ENCODE measurements at places on chromosomes 12 and 14.

- DNase-seq, result no peak
Observed at GRCh38 chr12:21264232-21264631, 70.5 kb downstream of the SLCO1A2 start.

GRCh38 chr14:90604356-90604755, 207.5 kb downstream of the CALM1 start:
- no peak for DNase-seq

- no peak for DNase-seq
Observed at GRCh38 chr14:89384023-89384422, 33.0 kb downstream of the FOXN3 start.

GRCh38 chr14:22838631-22839041, 2.3 kb downstream of the MMP14 start:
- DNase-seq, result no peak

GRCh38 chr14:40417777-40418401, 985.7 kb upstream of the FBXO33 start:
- DNase-seq, result no peak

DNA sequence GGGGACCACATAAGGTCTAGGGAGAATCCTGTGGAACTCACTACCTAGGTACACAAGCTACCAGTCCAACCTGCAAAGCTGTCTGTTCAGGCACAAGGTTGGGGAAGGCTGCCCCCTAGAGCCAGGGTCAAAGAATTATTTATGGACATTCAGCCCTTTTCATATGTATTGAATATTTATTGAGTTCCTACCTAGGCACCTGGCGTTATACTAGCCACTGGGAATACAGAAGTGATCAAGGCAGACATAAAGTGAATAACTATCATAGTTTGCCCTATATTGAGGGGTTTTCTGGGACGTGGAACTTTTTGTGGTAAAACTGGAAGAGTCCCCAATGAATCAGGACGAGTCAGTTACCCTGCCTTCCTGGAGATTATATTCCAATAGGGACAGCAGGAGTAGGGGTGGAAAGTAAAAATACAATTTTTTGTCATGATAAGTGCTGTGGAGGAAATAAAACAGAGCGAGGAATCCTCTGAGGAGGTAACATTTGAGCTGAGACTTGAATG, 5.8 kb upstream of the SLC48A1 start:
- DNase-seq, result peak; percentile 46

DNA sequence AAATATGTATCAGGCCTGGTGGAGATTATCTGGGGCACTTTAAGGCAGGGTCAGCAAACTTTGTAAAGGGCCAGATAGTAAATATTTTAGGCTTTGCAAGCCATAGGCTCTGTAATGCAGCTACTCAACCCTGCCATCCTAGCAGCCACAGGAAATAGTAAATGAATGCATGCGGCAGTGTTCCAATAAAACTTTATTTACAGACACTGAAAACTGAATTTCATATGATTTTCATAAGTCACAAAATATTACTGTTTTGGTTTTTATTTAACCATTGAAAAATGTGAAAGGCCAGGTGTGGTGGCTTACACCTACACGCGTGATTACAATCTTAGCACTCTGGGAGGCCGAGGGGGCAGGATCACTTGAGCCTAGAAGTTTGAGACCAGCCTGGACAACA, 3.2 kb upstream of the CAMKK2 start:
- DNase-seq, result no peak

DNA sequence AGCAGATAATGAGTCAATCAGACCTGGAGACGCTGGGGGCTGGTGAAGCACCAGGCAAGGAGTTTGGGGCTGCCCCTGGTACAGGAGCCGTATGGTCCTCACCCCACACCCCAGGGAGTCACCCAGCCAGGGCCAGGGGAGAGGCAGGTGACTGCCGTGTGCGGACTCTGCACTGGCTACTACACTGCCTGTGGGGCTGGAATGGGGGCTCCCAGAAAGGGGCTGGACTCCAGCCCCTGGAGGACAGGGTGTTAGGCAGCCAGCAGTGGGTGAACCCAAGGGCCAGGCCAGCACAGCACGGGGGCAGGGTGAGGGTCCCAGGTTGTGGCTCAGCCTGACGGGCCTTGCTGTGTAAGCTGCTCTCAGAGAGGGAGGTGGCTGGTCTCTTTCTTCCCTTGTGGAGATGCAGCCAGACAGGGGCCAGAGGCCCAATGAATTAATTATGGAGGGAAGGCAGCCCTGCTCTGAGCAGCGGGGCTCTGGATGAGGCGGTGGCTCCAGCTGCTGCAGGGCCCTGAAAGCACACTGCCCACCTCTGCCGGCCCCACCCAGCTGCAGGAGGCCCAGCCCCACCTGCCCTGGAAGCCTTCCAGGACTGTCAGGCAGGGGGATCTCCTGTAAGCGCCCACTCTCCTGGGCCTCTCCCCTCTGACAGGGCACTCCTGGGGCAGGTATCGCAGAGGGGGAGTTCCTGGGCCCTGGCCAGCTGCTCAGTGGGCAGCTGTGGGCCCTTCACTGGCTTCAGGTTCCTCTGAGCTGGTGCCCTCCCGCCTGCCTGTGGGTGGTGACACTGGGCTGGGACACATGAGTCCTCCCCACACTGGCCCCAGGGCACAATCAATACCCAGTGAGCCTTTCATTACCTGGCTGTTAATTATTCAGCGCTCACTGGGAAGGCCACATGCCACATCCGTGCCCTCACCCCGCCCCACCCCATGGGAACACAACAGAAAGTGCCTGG, 142.5 kb upstream of the C14orf180 start:
- no peak for DNase-seq

GRCh38 chr12:114316076-114316475, 89.9 kb downstream of the TBX5 start:
- DNase-seq, result no peak

DNA sequence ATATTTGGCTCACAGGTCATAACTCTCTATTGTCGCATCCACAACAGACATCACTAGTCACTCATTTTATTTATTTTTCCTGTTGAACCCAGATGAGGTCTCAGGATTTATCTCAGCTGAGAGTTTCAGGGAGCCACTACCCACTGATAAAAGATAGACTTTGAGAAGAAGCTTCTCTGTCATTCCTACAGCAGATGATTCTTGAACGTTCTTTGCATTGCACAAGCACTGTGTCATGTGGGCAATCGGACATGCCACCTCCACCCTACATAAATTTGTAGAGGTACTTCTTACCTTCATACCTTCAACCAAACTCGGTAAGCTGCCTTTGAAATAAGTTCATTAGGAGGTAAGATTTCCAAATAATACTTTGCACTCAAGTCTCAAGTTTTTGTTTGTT, 627.9 kb upstream of the TBX3 start:
- DNase-seq, result no peak

GRCh38 chr14:53996041-53996440, 39.4 kb upstream of the BMP4 start:
- DNase-seq, result no peak

GRCh38 chr14:23639891-23640523, 3.8 kb downstream of the DHRS2 start:
- DNase-seq, result no peak

DNA sequence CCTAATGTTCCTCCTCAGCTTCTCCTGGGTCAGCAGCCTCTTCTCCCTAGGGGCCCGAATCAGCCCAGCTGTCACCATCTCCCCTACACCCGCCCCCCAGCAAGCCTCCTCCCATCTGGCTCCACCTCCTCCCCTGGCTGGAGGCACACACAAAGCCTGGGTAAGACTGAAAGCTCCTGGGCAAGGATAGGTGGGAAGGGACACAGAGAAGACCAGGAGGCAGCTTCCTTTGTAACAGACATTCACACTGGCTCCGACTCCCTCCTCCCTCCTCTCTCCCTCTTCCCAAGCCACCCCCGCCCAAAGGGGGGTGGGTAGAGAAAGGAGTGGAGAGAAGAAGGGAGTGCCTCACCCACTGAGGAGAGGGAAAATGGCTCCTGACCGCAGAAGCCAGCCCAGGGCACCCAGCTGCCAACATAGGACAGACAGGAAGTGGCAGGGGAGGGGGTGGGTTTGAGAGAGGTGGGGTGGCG, 4.0 kb downstream of the CHD4 start:
- no peak for DNase-seq

DNA sequence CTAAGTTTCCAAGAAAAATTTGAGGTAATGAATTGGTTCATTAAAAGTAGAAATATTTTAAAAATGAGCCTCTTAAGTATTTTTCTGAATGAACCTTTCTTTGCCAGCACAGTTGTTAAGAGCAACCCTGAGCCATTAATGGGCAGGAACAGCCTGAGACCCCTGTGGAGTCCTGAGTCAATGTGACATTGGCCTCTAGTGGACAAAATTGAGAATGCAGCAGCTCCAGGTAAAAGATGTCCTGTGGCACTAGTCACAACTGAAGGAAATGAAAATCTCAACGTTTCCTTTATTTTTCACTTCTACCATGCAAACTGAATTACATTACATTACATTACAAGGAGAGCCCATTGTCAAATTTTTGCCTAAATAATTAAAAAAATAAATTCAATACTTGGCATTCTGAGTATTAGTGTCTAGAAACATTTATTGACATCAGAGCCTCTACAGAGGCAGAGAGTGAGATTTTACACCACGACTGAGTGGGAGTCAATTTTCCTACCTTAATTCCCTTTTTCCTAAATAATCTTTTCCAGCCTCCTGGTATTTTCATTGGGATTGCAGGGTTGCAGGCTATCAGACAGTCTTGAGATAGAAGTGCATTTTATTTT, 135.7 kb downstream of the PPM1H start:
- DNase-seq, result no peak

GRCh38 chr14:97230051-97230450, 432.9 kb downstream of the VRK1 start:
- DNase-seq, result no peak

GRCh38 chr12:9687228-9687627, 17.7 kb downstream of the CLEC2D start:
- no peak for DNase-seq

Data from effector memory CD4-positive, alpha-beta T cell (primary cell).